Skin of body (tissue), 3 donors: ENCODE measurements at places on chromosomes 11 and 22. TPM values are rescaled to one million over a fixed set of nuclear protein-coding genes. Genes with fewer than 3 reads are reported as not detected.

DNA sequence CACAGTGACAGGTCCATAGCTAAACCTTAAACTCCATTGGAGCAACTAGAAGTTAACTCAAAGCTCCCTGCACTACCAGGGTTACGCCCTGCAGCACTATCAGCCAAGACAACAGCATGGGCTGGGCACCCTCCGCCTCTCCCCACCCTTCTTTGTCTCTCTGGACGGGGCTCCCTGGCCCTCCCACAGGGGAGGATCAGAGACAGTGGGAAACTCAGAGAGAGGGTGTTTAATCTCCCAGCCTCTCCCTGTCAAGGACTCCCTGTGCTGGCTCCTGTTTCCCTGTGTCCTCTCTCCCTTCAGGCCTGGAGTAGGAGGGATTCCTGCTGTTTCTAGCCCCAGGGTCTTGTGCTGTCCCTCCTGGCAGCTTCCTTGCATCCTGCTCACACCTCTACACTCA is 56.9 kb upstream of the CSNK2A3 start:
- no peak for DNase-seq

Gene ADORA2A
- total RNA-seq, result 2.7 TPM

DNA sequence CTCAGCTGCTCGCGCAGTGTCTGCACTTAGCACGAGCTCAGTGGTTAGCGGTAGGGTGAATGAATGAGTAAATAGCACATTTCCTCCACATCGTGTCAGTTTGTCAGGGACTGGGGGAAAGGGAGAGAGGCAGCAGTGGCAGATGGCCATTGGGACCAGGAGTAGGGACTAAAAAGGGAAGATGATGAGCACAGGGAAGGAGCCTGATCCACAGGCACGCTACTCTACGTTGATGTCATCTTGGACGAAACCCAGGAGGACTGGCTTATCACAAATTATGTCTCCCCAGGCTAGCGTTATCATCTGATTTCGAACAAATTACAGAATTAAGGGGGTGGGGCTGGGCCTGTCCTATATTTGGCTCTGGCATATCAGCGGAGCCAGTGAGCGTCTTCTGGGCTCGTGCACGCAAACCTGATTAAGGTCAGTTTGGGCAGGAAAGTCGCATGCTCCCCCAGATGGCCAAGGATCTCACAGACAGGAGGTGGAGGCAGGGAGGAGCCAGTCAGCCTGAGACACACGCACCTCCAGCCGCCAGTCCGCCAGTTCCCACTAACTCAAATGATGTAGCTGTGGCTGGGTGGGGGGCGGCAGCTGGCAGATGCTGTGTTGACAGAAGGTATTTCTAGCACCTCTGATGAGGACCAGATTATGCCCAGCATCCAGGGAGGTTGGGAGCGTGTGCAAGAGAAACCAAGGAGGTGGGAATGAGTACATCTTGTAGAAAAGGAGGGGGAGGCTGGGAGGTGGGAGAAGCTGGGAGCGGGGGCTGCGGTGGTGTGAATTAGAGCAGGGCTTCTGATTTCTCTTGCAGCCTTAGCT is 97.4 kb upstream of the PRDM11 start:
- DNase-seq, result peak; percentile 60

DNA sequence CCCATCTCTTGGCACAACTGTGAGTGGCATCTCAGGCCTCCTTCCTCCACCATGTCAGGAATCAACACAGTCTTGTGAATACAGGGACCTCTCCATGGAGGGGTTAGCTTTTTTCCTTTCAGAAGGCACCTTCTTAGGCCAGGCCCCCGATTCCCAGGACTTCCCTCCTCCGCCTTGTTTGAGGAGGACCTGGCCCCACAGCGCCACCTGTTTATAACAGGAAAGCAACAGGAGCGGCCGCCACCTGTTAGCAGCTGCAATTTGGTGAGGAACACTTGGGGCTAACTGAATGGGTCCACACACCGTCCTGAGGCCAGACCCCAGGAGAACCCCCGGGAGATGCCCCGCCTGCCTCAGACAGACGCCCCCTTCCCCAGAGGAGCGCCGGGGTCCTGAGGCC is 3.8 kb upstream of the PKP3 start:
- no peak for DNase-seq

- no peak for DNase-seq
Measured at GRCh38 chr22:44632541-44633396, 69.2 kb upstream of the PRR5 start.

Gene TNNT3
- 428 TPM for total RNA-seq

- no peak for DNase-seq
Measured at GRCh38 chr11:2394818-2395105, 5.8 kb upstream of the TSSC4 start.

Gene FOSL1
- total RNA-seq, result 10.6 TPM

Gene OR51A7
- total RNA-seq, result not detected

GRCh38 chr11:85132851-85133585 is 494.1 kb downstream of the DLG2 start:
- no peak for DNase-seq

DNA sequence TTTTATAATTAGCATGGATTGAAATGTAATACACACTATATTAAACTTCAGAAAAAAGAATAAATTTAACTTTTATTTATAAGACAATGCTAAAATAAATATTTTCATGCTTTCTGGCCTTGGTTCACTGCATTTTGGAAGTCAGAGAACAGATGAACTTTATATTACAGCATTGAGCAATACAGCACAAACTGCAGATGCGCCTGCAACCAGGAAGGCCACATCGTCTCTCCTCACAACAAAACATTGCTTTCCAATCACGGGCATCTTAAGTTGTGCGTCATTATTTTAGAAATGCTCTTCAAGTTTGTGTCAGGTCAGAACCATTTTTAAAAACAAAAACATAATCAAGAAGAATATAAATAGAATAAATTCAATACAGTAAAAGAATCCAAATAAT is 89.3 kb upstream of the CEP126 start:
- peak; percentile 21 for DNase-seq

- no peak for DNase-seq
Measured at GRCh38 chr11:77346906-77347603, 45.6 kb upstream of the GDPD4 start.

Gene OR52H1
- 0.59 TPM for total RNA-seq

Gene OR51B4
- total RNA-seq, result not detected

GRCh38 chr11:12979928-12980689 is 29.0 kb upstream of the RASSF10 start:
- no peak for DNase-seq
